ENCODE measurements at places on chromosomes 5 and 9.

- no peak for DNase-seq
These were observed 104.4 kb downstream of the ZNF354C start for GRCh38 chr5:179164331-179165311.

GRCh38 chr9:93124793-93125192 lies 9.3 kb downstream of the NINJ1 start:
- no peak for DNase-seq

DNA sequence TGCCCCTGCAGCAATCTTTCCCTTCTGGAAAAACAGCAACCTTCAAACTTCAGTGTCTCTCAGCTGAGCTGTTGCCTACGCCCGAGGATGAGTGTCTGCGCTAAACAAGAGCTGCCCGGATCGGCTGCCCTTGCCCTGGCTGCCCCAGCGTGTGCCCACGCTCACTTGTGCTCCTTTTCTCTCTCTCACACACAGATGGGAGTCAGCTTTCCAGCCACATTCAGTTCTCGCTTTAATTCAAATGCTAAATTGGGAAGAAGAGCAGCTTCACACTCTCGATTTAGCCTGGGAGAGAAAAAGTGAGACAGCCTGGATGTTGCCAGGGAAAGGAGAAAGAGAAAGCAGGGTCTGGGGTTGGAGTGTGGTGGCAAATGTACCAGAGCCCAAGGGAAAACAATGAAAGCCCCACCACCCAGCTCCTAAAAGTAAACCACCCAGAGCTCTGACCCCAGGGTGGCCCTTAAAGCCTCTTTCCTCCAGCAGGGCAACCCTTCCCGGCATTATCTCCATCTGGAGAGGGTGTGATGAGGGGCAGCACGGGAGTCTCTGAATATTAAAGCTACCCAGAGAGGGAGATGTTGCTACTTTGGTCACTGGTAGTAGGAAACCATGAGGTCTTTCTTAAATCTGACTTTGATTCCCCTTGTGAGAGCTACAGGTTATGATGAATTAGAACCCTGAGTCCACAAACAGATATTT lies 9.9 kb upstream of the EGR1 start:
- no peak for DNase-seq

DNA sequence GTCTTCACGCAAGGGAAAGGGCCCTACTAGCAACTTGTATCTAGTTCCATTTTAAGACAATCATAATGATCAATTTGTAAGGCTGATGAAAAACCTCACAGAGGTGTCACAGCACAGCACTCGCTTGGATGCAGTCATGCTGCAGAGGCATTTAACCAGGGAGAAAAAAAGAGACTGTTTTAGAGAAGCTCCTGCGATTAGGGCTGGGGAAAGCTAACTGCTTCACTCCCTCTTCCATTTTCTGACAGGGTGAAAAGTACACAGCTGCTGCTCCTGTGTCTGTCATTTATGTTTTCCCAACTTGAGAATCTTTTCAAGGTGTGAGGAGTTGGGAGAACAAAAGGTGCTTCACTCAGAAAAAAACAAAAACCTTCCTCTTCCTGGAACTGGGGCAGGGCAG lies 106.4 kb downstream of the CDK5RAP2 start:
- DNase-seq: no peak

- no peak for DNase-seq
These were observed 45.6 kb upstream of the N4BP3 start for GRCh38 chr5:178067755-178068154.

GRCh38 chr9:93898026-93898425 lies 57.1 kb downstream of the BARX1 start:
- no peak for DNase-seq

- DNase-seq: no peak
These were observed 98.1 kb downstream of the JMY start for GRCh38 chr5:79333852-79334557.

DNA sequence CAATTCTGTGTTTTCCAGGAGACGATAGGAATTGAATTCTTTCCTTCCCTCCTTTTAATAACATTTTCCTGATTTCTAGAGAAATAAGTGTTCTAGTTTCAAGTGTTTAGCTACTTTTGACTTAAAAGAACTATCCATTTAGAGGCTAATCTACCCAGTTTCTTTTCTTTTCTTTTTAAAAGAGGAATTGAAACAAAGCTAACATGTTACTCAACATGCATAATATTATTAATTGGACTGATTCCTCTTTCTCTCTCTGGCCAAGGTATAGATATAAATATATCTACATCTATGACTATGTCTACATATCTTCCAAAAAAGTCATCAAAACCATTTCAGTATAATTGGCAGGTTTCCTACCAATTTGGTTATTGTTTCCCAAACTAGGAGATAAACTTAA lies 309.8 kb downstream of the TRPM3 start:
- no peak for DNase-seq

GRCh38 chr5:32584646-32585045 lies 711 bp upstream of the SUB1 start:
- no peak for DNase-seq

DNA sequence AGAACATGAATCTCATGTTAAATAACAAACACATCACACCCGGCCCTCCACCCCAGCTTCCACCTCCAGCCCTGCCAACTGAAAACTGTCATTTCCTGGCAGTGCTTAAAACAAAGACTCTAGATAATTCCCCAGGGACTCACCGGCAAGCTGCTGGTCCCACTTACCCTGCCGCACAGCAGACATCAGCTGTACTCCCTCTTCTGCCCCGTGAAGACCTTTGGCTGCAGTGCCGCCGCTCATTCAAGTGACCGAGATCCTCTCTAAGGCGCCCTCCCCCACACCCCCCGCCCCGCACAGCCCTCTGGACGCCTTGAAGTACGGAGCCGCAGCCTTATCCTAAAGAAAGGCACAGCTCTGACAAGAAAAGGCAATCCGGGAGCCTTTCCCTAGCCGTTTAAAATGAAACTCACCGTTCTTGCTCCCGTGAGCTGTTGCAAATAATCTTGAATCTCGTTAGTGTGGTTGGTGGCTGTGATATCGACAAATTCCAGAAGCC lies 434 bp downstream of the GLRX start:
- DNase-seq: peak; percentile 33

DNA sequence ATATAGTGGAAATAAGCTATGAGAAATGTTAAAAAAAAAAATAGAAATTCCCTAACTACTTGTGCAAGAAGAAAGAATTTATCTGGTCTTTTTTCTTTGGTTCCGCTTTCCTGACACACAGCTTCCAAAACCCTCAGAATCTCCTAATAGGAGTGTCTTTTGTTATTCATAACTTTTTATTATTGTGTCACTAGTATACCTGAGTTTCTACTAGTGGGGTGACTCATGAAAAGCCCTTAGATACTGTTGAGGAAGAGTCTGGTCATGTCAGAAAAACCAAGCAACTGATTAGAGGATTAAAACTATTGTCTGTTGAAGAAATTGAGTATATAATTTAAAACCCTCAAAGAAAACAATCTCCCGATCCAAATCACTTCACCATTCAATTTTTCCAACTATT lies 152.8 kb upstream of the IFNE start:
- no peak for DNase-seq

DNA sequence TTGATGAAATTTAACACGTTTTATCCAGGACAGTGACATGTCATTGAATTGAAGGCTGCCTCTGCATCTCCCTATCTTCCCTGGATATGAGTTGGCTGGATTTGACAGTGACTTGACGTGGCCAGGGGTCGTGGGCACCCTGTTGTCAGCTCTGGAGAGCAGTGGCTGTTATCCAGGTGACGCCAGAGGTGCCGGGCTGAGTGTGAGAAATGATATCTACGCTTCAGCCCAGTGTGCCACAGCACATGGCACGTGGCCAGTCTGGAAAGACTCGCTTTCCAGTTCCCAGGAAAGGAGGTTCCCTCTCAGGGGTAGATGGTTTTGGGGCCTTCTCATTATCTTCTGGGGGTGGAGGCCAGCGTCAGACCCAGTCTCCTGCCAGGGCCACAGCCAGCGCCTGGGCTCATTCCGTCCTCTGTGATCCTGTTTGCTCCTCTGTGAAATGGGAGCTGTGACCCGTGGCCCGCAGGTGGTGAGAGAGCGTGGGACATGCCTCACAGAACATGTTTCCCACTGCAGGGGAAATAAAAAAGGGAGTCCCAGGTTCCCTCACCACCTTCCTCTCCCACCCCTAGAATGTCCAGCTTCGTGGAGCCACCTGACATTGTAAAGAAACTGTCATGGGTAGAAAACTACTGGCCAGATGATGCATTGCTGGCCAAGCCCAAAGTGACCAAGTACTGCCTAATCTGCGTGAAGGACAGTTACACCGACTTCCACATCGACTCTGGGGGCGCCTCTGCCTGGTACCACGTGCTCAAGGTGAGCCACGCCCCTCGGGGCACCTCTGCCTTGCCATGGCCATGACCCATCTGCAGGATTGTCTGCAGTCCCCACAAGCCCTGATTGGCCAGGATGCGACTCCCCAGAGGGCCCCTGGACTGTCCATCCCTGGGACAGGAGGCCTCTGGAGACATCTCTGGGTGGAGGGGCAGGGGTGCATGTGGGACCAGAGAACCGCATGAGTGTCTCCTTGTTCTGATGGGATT lies 76.5 kb downstream of the PHF2 start:
- no peak for DNase-seq

GRCh38 chr9:1458503-1458902 lies 408.3 kb downstream of the DMRT2 start:
- peak; percentile 25 for DNase-seq

DNA sequence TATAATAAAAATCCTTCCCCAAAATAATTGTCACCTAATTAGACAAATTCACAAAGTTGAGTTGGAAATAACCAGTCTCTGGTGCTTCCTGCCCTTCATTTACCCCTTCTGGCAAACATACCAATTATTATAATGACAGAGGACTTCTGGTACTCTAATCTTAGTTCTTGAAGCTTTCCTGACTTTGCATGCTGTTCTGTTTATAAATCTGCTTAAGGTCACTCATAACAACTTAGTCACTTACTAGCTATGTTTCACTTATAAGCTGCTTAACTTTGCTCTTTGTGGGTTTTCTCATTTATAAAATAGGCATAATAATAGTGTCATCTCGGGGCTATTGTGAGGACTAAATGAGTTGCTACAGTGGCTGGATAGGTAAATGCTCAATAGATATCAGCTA lies 446.5 kb downstream of the EFNA5 start:
- DNase-seq: no peak

GRCh38 chr5:8650186-8650585 lies 781.2 kb downstream of the MTRR start:
- DNase-seq: no peak

GRCh38 chr5:83475391-83475863 lies 3.9 kb downstream of the VCAN start:
- no peak for DNase-seq

DNA sequence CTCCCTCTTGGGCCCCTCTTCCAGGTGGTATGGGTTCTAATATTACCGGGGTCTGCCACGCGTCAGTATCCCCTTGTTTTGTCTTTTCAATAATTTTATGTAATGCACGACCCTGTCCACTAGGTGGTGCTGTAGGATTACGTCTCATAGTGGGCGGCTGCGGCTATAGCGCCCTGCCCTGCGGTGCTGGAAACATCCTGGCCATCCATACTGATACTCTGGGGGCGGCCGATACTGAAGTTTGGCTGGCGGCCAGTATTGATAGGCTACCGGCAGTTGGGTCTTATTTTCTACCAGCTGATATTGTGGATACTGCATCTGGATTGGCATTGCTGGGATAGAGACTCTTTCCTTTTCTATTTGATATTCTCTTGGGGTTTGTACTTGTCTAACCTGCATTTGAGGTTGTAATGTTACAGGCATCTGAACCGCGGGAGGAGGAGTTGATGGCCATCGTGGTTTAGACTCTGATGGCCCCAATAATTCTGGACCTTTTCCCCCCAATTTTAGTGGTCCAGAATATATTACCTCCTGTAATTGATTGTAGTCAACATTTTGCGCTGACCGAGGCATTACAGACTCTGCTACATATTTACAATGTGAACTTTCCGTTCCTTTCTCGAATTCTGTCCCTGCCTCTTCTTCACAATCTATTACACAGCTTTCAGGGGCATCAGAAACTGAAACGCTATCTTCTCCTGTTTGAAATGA lies 3.3 kb upstream of the TMEM141 start:
- DNase-seq: no peak

DNA sequence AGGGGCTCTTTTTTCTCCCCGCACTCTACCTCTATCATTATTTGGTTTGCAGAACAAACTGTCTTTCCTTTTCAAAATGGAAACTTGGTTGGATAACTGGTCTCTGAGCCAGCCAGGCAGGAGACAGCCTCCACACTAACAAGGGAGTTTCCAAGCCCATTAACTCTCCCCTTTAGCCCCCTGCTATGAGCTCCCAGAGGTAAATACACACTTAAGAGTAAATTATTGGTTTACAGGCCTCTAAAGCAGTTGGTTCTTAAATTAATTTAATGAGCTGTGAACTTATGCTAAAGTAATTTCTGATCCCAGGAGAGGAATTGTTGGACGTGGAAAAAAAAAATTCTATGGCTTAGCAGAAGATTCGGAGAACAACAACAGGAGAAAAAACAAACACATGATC lies 30.3 kb downstream of the EPB41L4A start:
- DNase-seq: peak; percentile 14

GRCh38 chr9:92359394-92359995 lies 33.7 kb downstream of the CENPP start:
- DNase-seq: no peak

DNA sequence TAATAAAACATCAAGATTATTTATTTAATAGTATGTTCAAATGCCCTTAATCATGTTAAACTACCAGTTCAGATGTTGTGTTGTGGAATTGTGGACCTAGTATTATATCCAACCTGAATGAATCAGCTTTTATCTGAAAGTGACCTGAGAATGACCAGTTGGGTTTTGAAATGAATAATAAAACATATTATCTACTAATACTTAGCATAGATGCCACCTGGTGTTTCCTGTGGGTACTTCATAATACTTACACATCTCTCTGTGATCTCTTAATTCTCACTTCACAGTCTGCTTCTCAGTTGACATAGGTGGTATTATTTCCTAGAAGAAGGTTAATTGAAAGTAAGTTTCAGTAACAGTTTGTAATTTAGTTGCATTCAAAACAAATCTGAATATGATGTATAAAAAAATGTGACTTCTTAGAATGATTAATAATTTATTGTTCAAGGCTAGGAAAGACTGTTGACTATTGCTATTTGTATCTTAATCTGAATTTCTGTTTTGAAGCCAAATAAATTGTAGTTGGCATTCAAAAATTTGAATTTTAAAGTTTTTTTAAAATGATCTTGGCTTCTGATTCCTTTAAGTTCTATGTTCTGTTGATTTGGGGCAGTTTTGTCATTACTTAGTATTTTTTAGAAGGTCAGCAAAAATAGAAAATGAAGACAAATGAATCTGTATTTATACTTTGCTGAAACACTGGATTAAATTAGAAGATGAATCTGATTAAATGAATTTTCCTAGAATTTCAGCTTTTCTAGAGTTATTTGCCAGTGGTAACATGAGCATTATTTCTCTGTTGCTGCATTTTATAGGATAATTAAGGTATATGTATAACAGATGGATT lies 48.2 kb downstream of the KIF2A start:
- no peak for DNase-seq

GRCh38 chr5:126680191-126680817 lies 79.6 kb downstream of the PHAX start:
- no peak for DNase-seq

- DNase-seq: no peak
These were observed 19.6 kb downstream of the TCF7 start for GRCh38 chr5:134133995-134134541.

Measured in NCI-H187 (cell line).